ENCODE measurements at places on chromosomes 7 and 10. TPM values are rescaled to one million over a fixed set of nuclear protein-coding genes. Genes with fewer than 3 reads are reported as not detected.

RSPH10B2 gene
- 0.05 TPM for total RNA-seq

PNLIPRP1 gene
- total RNA-seq = not detected

CALHM2 gene
- total RNA-seq = 25.2 TPM

VAX1 gene
- total RNA-seq = not detected

LUC7L2 gene
- 34.9 TPM for total RNA-seq

KLHL7 gene
- 23.8 TPM for total RNA-seq

PTPN20 gene
- not detected for total RNA-seq

SUN3 gene
- total RNA-seq = not detected

LRGUK gene
- total RNA-seq = not detected

CNPY1 gene
- total RNA-seq = not detected

TUBAL3 gene
- 0.07 TPM for total RNA-seq

HOXA2 gene
- total RNA-seq = 1.1 TPM

EPO gene
- not detected for total RNA-seq

PON1 gene
- total RNA-seq = not detected

ARHGAP22 gene
- 37.4 TPM for total RNA-seq

TRIM73 gene
- total RNA-seq = 0.05 TPM

RAB19 gene
- total RNA-seq = not detected

PNLIP gene
- not detected for total RNA-seq

HOXA6 gene
- total RNA-seq = 6.5 TPM

RSPH10B gene
- total RNA-seq = 0.05 TPM

CC2D2B gene
- not detected for total RNA-seq

ARL3 gene
- 5.1 TPM for total RNA-seq
